ENCODE measurements at places on chromosomes 6 and 20.

- no peaks in the 10 kb centered on the region for H3K36me3 ChIP-seq
- H3K4me1 ChIP-seq = no peaks in the 10 kb centered on the region
- H3K4me3 ChIP-seq = no peak overlapping the region
Observed at GRCh38 chr6:73369157-73369556, 540 bp downstream of the OOEP start.

DNA sequence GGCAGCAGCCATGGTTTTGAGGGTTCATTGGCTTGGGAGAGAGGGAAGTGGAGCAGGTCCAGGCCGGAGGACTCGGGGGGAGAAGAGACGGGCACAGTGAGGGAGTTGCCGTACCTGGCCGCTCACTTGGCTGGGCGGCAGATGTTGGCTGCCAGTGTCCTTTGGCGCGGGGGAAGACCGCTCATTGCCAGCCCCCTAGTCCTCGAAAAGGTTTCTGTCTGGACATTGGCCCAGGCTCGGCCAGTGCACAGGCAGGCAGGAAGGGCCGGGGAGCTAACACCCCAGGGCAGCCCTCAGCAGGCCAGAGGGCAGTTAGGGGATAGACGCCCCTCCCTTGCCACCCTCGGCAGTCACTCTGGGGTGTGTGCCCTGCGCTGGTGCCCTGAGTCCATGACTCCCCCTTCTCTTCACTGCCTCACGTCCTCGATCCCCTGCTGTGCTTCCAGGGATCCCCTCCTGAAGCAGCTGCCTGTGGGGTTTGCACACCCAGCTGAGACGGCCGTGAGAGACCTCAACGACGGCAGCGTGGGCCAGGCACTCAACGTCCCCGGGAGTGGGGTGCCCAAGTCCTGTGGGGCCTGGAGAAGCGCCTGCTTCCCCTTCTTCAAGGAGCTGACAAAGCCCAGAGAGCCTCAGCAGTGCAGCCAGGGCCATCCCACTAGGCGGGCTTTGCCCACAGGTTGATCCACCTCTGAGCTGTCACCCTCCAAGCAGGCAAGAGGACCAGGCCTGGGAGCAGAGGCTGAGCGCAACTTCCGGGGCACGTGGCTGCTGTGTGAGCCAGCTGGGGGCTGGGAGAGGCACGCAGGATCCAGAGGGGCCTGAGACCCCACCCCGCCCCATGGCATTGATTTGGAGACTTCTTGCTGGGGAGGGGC lies 20.4 kb downstream of the RBM38 start:
- no peak overlapping the region for H3K4me3 ChIP-seq
- no peak overlapping the region for H3K27ac ChIP-seq
- peaks cover 17% of the 10 kb centered on the region for H3K4me1 ChIP-seq
- no peak for DNase-seq

- H3K36me3 ChIP-seq = no peaks in the 10 kb centered on the region
- no peak overlapping the region for H3K27ac ChIP-seq
- peaks cover 11% of the 10 kb centered on the region for H3K4me1 ChIP-seq
Observed at GRCh38 chr20:3767110-3767426, 485 bp downstream of the ADISSP start.

- H3K27me3 ChIP-seq = no peaks in the 10 kb centered on the region
- H3K36me3 ChIP-seq = no peaks in the 10 kb centered on the region
- H3K27ac ChIP-seq = no peak overlapping the region
- no peaks in the 10 kb centered on the region for H3K4me1 ChIP-seq
- DNase-seq = no peak
- no peak overlapping the region for H3K4me3 ChIP-seq
Observed at GRCh38 chr20:17282501-17282900, 55.7 kb downstream of the PCSK2 start.

- H3K27me3 ChIP-seq = no peaks in the 10 kb centered on the region
- no peak overlapping the region for H3K4me3 ChIP-seq
- no peak for DNase-seq
- no peaks in the 10 kb centered on the region for H3K36me3 ChIP-seq
- H3K4me1 ChIP-seq = no peaks in the 10 kb centered on the region
- no peak overlapping the region for H3K27ac ChIP-seq
Observed at GRCh38 chr6:115363379-115363778, 697.3 kb downstream of the FRK start.

GRCh38 chr20:59614714-59615113 lies 10.4 kb downstream of the PHACTR3 start:
- no peaks in the 10 kb centered on the region for H3K27me3 ChIP-seq
- H3K4me3 ChIP-seq = no peak overlapping the region
- no peaks in the 10 kb centered on the region for H3K4me1 ChIP-seq
- no peak for DNase-seq

- no peak for DNase-seq
- H3K4me3 ChIP-seq = no peak overlapping the region
- H3K27me3 ChIP-seq = no peaks in the 10 kb centered on the region
- peaks cover 9% of the 10 kb centered on the region for H3K4me1 ChIP-seq
Observed at GRCh38 chr6:111631903-111632460, 26.3 kb upstream of the TRAF3IP2 start.

- peaks cover 27% of the 10 kb centered on the region for H3K36me3 ChIP-seq
- no peak overlapping the region for H3K4me3 ChIP-seq
- H3K27me3 ChIP-seq = no peaks in the 10 kb centered on the region
- H3K27ac ChIP-seq = peak overlapping the region; percentile 32
- peak; percentile 71 for DNase-seq
Observed at GRCh38 chr20:3927486-3928291, 38.5 kb downstream of the PANK2 start.

GRCh38 chr6:132812255-132812732 lies 2.1 kb upstream of the RPS12 start:
- H3K4me1 ChIP-seq = peaks cover 20% of the 10 kb centered on the region
- no peak for DNase-seq
- H3K27me3 ChIP-seq = no peaks in the 10 kb centered on the region
- H3K4me3 ChIP-seq = peak overlapping the region; percentile 60
- H3K27ac ChIP-seq = peak overlapping the region; percentile 54

DNA sequence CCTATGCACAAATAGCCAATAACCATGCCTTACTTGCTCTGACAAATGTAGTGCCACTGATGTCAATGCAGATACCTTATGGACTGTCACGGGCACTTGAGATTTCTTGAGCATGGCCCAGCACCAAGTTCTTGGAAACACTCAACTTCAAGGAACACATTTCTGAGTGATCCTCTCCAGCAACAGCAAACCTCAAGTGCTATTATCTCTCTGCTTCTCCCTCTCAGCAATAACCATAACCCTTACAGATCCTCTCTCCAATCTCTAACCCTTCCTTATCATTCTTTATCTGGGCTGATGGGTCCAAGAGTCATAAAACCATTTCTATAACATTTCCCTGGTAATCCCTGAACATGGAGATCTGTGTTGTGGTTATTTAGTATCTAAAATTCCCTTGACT lies 266.9 kb upstream of the STXBP5 start:
- no peak for DNase-seq
- H3K27me3 ChIP-seq = no peaks in the 10 kb centered on the region
- H3K27ac ChIP-seq = no peak overlapping the region
- no peaks in the 10 kb centered on the region for H3K4me1 ChIP-seq

DNA sequence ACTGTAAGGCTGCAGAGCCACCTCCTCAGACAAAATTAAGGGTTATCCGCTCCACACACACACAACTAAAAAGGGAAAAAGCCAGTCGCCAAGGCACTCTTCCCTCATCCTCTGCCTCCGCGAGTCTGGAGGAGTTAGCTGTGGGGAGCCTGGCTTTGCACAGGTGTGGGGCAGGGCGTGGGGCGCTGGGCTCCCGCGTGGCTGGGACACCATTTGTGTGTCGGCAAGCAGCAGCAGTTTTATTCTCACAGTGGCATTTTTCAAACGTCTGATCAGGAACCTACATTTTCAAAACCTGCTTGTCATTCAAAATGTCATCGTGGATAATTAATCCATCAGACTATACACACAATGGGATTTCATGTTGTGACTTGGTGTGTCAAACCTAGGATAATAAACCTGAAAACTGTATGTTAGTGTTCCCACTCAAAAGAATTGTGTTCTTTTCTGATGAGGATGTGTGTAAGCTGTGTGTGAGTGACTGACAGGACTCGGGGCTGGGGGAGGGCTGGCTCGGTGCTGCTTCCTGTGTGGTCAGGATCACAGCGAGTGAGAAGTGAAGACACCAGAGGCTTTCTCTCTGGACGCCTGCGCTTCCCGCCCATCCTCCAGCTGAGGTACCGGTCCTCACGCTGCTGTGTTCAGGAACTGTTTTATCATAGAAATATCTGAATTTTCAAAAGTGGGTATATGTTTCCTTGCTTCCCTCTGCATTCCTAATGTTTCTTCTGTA lies 83.1 kb downstream of the IRF4 start:
- no peak overlapping the region for H3K4me3 ChIP-seq
- H3K4me1 ChIP-seq = no peaks in the 10 kb centered on the region
- DNase-seq = no peak
- no peaks in the 10 kb centered on the region for H3K27me3 ChIP-seq
- no peak overlapping the region for H3K27ac ChIP-seq

GRCh38 chr20:14507711-14508110 lies 170.3 kb upstream of the FLRT3 start:
- H3K36me3 ChIP-seq = no peaks in the 10 kb centered on the region
- H3K27me3 ChIP-seq = no peaks in the 10 kb centered on the region
- no peak overlapping the region for H3K27ac ChIP-seq
